ENCODE measurements at places on chromosomes 6 and 20. TPM values are rescaled to one million over a fixed set of nuclear protein-coding genes. Genes with fewer than 3 reads are reported as not detected.

DNAAF9 gene
- polyA plus RNA-seq: 7.9 TPM

- peak overlapping the region; percentile 71 for H3K27ac ChIP-seq
- DNase-seq: peak; percentile 63
Measured at GRCh38 chr6:52512199-52512598, 64.7 kb downstream of the TRAM2 start.

BMP6 gene
- polyA plus RNA-seq: 4.8 TPM

PI3 gene
- polyA plus RNA-seq: 0.18 TPM

DNA sequence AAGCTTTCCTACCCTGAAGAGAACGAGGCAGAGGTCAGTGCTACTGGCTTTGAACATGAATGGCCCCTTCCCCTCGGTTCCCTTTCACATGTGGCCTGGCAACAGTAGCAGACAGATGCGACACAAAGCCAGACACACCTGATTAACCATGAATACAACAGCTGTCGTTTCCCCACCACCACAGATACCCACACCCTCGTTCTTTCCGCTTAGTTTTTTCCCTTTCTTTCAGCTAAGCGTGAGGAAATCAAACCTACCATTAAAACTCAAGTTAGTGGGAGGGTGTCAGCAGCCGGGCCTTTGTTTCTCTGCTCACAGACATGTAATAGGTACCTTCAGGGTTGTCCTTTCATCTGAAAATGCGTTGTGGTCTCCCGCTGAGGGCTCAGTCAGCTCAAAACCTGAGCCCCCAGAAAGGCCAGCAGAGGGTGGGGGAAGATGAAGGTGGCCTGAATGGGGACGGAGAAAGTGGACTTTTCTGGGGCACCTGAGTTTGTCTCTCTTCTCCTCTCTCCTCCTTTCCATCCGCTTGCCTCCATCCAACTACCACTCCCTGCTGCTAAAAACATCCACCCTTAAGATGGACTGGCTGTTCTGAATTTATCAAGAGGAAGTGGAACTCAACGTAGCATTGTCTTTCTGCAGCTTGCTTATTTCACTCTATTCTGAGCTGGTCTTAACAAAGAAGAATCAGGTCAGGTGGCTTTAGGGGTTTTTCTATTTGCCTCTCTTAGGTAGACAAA is 516.6 kb upstream of the JARID2 start:
- H3K27ac ChIP-seq: no peak overlapping the region
- H3K4me1 ChIP-seq: no peaks in the 10 kb centered on the region
- H3K36me3 ChIP-seq: no peaks in the 10 kb centered on the region
- no peaks in the 10 kb centered on the region for H3K27me3 ChIP-seq
- no peak overlapping the region for H3K4me3 ChIP-seq
- DNase-seq: no peak

GRCh38 chr20:21356386-21356785 is 40.9 kb downstream of the NKX2-4 start:
- H3K36me3 ChIP-seq: no peaks in the 10 kb centered on the region
- H3K27me3 ChIP-seq: no peaks in the 10 kb centered on the region
- H3K4me1 ChIP-seq: no peaks in the 10 kb centered on the region
- H3K4me3 ChIP-seq: no peak overlapping the region
- H3K27ac ChIP-seq: no peak overlapping the region
- no peak for DNase-seq

DNA sequence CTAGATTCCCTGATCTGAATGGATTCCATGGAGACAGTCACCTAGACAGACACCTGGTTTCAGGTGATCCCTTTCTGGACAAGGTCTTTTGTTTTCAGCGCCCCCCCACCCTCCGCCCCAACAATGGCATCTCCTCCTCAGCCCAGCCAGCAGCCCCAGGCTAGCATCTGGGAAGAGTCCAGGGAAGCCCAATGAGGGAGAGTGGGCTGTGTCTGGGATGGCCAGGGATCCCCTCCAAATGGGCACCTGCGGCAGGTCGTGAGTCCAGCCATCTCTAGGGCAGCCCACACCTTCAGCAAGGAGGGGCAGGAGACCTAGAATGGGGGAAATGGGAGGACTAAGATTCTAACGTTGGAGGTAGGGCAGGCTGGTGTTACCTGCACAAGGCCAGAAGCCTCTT is 1.2 kb upstream of the SLC24A3 start:
- no peak for DNase-seq
- H3K27ac ChIP-seq: no peak overlapping the region
- H3K4me1 ChIP-seq: peaks cover 18% of the 10 kb centered on the region

GRCh38 chr6:1657116-1657770 is 47.5 kb downstream of the FOXC1 start:
- H3K27ac ChIP-seq: no peak overlapping the region
- no peaks in the 10 kb centered on the region for H3K4me1 ChIP-seq
- H3K4me3 ChIP-seq: no peak overlapping the region

DNA sequence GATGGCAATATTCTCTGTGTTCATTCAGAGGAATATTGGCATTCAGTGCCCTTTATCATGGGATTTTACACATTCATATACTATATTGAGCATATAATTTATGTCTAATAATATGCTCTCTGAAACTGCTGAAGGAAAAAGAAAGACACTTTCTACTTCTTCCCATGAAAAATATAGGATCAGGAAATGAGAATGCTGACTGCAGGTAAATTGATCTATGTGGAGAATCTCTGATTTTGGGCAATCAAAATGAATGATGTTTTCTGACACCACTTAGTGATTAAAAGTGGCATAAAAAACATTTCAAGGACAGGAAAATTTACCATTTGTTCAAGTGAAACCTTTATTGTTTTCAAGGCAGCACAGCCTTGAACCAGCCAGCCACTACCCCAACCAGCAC is 260.1 kb upstream of the STXBP5 start:
- H3K4me1 ChIP-seq: no peaks in the 10 kb centered on the region
- no peak for DNase-seq
- no peaks in the 10 kb centered on the region for H3K27me3 ChIP-seq

- H3K27me3 ChIP-seq: no peaks in the 10 kb centered on the region
- DNase-seq: no peak
- no peak overlapping the region for H3K4me3 ChIP-seq
- H3K36me3 ChIP-seq: no peaks in the 10 kb centered on the region
Measured at GRCh38 chr6:100304575-100304974, 160.1 kb downstream of the SIM1 start.

- H3K4me3 ChIP-seq: peak overlapping the region; percentile 88
- H3K36me3 ChIP-seq: no peaks in the 10 kb centered on the region
- H3K4me1 ChIP-seq: peaks cover 74% of the 10 kb centered on the region
Measured at GRCh38 chr6:41730531-41731436, 4.6 kb downstream of the TFEB start.

GRCh38 chr6:161222706-161223234 is 51.1 kb downstream of the AGPAT4 start:
- no peak overlapping the region for H3K27ac ChIP-seq
- DNase-seq: no peak
- H3K36me3 ChIP-seq: no peaks in the 10 kb centered on the region
- no peaks in the 10 kb centered on the region for H3K4me1 ChIP-seq

HCK gene
- 1.2 TPM for polyA plus RNA-seq

MAS1 gene
- not detected for polyA plus RNA-seq

BPIFB4 gene
- not detected for polyA plus RNA-seq

DNA sequence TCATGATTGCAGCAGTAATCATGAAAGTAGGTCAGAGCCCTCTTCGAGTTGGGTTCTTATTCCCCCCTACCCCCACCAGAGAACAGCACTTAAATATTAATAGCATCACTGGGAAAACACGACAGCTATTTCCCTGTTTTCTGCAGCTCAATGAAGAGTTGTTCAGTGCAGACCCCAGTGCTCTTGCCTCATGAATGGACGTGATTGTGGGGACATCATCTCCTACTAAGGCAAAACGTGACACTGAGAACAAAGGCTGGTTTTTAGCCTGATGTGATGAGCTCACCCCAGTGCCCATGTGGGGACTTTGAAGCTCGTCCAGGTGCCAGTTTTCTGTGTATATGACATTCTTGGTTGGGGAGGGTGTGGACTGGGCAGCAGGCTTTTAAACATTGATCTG is 105.9 kb downstream of the SLC35F1 start:
- H3K27me3 ChIP-seq: no peaks in the 10 kb centered on the region
- no peak for DNase-seq
- no peak overlapping the region for H3K4me3 ChIP-seq
- H3K36me3 ChIP-seq: no peaks in the 10 kb centered on the region

DNA sequence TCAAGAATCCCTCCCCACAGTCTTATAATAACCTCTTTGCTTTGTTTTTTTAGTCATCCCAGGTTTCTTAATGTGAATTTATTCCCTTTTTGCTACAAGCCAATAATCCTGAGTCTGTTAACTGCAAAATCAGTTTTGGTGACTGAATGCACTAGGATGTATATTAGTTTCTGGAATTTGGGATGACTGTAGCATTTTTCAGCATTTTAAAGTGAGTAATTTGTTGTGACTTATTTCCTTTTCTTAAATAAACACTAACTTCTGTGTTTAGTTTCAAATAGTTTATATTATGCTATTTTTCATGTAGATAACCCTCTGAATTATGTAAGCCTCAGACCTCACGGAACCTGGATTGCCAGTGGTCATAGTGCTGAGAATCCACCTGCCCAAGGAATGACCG is 5.5 kb downstream of the CST1 start:
- no peaks in the 10 kb centered on the region for H3K36me3 ChIP-seq
- no peak overlapping the region for H3K27ac ChIP-seq
- no peak overlapping the region for H3K4me3 ChIP-seq
- no peaks in the 10 kb centered on the region for H3K4me1 ChIP-seq
